Stimulated activated CD8-positive, alpha-beta memory T cell treated with anti-CD3 and anti-CD28 coated beads, Interleukin-2, amount 100 ng/mL, for 1 hour (primary cell): ENCODE measurements at places on chromosomes 12 and 14.

DNA sequence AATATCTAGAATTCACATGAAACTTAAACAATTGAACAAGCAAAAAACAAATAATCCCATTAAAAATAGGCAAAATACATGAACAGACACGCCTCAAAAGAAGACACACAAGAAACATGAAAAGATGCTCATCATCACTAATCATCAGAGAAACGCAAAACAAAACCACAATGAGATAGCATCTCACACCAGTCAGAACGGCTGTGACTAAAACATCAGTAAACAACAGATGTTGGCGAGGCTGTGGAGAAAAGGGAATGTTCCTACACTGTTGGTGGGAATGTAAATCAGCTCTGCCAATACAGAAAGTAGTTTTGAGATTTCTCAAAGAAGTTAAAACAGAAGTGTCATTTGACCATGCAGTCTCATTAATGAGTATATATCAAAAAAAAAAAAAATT, 121.3 kb downstream of the PTPRO start:
- no peak for DNase-seq

- no peak for DNase-seq
Measured at GRCh38 chr12:124754949-124755800, 108.5 kb downstream of the SCARB1 start.

DNA sequence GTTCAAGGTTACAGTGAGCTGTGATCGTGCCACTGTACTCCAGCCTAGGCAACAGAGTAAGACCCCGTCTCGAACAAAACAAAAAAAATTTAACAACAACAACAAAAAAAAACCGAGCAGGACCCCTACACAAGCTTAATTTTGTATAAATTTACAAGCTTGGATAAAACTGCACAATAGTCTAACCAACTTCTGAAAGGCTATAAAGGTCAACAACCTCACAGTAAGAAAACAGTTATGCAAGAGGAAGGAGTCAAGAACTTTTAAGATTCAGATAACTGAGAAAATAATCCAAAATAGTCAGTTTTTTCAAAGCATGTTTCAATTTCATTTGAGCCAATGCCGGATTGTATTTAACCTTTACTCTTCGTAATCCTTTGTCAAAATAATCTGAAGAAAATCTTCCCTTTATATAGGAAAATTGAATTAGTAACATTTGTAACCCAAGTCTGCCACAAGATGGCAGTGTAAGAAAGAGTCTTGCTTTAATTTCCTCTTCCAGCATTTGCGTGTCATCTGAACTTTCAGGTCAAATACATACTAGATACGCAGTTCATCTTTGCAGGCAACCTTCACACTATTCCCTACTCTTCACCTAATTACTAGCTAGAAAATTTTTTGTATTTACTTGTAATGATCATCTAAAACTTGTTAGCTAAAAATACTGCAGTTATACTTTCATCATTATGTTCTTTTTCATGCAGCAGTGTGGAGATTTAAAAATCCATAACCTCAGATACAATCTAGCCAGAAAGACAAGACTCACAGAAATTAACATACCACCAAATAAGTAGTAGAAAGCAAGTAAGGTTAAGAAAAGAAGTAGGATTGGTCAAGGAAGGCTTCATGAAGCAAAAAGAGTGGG, 5.8 kb downstream of the CCNB1IP1 start:
- no peak for DNase-seq

- no peak for DNase-seq
Measured at GRCh38 chr12:112676507-112676906, 115.0 kb upstream of the RPH3A start.

GRCh38 chr14:61733972-61734371, 28.2 kb upstream of the SNAPC1 start:
- DNase-seq = no peak

DNA sequence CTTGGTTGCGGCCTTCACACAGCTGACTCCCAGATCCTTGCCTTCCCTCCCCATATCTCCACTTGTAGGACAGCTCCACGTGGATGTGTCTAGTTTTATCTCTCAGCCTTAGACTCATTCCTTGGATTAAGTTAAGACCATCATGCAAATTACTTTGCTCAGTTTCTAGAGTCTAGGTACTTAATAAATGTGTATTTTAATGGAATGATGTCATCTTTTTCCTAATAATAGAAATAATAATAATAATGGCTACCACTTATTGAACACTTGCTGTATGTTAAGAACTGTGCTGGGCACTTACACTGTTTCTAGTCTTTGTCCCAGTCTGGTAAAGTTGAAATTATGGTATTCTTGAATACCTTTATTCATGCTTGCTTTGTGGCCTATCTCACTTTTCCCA, 37.5 kb downstream of the FBXW8 start:
- no peak for DNase-seq

- no peak for DNase-seq
Measured at GRCh38 chr14:100022772-100023451, 42.3 kb upstream of the EVL start.

GRCh38 chr12:47858511-47859266, 39.0 kb upstream of the HDAC7 start:
- DNase-seq = no peak

- DNase-seq = no peak
Measured at GRCh38 chr14:65783576-65783975, 371.0 kb downstream of the FUT8 start.

- no peak for DNase-seq
Measured at GRCh38 chr14:68497011-68497410, 295.9 kb downstream of the ZFP36L1 start.

GRCh38 chr12:104890476-104891096, 67.5 kb downstream of the SLC41A2 start:
- no peak for DNase-seq

DNA sequence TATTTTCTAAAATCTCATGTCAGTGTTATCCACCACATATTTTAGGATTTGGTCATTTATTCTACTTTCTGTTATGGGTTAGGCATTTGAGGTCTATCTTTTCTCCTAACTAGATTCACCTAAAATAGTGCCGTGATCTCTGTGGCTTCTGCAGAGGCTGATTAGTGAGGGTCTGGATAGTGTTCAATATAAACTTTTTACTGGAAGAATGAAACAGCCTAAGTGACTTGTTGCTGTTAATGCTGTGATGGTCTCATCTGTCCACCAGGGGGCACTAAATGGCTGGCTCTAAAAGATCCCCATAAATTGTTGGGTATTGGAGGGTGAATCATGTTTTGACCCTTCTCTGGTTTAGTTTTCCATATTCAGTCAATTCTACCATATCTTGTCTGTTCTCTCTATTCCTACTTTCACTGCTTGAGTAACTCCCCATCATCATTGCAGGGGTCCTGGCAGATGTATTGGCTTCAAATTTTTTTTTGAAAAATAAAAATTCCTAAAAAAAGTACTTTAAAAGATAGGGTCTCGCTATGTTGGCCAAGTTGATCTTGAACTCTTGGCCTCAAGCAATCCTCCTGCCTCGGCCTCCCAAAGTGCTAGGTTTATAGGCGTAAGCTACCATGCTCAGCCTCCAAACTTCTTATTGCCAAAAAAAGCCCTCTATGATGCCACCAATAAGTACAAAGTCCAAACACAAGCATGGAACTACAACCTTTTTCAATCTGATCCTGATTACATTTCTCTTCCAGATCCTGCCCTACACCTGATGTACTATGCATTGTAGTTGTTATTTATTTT, 6.9 kb downstream of the PABPN1 start:
- DNase-seq = peak; percentile 37

- DNase-seq = no peak
Measured at GRCh38 chr12:10147714-10148403, 17.9 kb upstream of the CLEC7A start.

DNA sequence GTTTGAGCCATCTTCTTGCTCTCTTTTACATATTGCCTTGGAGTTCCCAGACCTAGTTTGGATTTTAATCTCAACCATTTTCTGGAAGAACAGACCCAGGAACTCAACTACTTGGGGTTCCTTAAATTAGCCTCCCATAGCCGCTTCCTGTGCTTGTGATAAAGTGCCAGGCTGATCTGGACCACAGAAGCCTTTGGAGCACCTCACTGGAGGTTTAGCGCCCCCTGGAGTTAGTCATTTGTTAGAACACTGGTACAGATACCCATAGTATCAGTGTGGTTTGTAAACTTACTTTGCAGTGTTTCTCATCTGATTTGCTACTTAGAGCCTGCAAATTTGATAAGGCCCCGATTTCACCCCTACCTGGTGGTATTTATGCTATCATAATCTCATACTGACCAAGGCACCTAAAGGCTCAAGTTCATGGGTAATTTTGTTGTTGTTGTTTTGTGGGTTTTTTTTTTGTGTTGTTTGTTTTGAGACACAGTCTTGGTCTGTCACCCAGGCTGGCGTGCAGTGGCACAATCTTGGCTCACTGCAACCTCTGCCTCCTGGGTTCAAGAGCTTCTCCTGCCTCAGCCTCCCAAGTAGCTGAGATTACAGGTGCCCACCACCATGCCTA, 3.7 kb downstream of the UNC119B start:
- DNase-seq = peak; percentile 57

GRCh38 chr12:14915736-14916135, 22.6 kb downstream of the ERP27 start:
- DNase-seq = no peak

DNA sequence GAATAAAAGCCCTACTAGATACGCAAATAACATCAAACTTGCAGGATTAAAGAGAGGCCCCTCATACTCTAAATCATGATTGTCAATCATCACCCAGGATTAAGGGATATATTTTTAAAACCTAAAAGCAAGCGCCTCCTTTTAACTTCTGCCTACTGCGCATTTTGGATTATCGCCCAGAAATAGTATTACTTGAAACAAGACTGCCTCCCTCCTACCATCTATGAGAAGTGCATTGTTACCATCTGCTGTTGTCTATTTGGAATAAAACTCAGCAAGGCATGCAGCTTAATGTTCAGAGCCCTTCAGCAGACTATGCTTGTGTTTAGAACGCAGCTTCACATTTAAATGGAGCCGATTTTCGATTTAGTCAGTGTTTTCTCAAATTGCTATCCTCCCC, 79.6 kb downstream of the EXOC5 start:
- DNase-seq = no peak

DNA sequence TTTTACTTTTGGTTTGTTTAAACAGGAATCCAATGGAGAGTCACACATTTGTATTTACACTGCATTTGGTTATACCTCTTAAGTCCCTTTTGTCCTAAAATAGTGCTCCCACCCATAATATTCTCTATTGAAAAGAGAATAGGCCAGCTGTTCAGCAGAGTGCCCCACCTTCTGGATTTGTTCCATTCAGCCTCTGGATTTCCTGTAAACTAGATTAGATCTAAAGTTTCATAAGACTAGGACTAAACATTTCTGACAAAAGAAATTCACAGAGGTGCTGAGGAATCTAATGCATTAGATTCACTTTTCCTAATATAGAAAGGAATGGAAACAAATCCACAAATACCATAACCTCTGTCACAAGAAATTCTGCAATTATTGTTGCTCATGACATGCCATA, 38.1 kb downstream of the GCH1 start:
- DNase-seq = no peak

- peak; percentile 63 for DNase-seq
Measured at GRCh38 chr14:91317381-91318308, 73.1 kb upstream of the GPR68 start.

GRCh38 chr12:107429006-107429705, 256.4 kb upstream of the PWP1 start:
- DNase-seq = no peak

- no peak for DNase-seq
Measured at GRCh38 chr14:60195179-60195810, 30.1 kb upstream of the DHRS7 start.

DNA sequence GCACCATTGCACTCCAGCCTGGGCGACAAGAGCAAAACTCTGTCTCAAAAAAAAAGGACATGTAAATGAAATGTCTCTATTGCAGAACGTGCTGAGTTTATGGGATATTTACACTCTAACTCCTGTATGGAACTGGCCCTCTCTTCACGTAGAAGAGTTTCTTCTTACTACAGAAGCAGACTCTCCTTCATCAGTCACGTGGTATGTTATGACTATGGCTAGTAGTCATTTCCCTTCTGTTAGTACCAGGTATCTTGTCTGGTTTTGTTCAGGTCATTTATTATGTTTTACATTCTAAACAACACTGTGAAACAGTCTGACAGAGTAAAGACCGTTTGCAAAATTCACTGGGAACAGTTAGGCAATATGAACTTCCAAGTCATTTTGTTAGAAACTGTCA, 20.3 kb downstream of the KNTC1 start:
- DNase-seq = no peak

DNA sequence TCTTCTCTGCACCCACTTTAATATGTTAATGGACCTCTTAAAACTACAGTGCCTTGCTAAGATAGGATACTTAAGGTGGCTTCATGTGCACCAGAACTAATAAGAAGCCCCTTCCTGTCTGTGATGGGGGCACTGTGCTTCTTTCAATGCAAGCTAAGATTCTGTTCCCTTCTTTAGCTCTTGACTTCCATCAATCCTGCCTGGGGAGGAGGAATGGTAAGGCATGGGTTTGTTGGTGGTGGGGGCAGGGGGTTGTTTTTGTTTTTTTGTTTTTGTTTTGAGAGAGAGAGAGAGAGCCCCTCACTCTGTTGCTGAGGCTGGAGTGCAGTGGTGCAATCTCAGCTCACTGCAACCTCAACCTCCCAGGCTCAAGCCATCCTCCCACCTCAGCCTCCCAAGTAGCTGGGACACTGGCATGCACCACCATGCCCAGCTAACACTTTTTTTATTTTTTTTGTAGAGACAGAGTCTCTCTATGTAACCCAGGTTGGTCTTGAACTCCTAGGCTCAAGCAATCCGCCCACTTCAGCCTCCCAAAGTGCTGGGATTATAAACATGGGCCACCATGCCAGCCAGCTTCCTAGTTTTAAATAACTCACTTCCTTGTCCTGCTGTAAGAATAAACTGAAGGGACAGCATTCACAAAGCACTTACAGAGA, 4.5 kb upstream of the KRT3 start:
- DNase-seq = no peak

- no peak for DNase-seq
Measured at GRCh38 chr12:105822131-105823105, 316.3 kb downstream of the NUAK1 start.

DNA sequence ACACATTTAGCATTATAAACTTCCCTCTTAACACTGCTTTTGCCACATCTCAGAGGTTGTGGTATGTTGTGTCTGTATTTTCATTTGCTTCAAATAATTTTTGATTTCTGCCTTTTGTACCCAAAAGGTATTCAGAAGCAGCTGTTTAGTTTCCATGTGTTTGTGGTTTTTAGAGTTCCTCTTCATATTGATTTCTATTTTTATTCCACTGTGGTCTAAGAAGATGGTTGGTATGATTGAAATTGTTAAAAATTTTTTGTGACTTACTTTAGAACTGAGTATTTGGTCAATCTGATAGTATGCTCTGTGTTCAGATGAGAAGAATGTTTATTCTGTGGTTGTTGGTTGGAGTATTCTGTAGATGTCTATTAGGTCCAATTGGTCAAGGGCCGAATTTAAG, 76.4 kb downstream of the IFNG-AS1 start:
- no peak for DNase-seq

- DNase-seq = no peak
Measured at GRCh38 chr12:60035835-60036234, 440.0 kb downstream of the SLC16A7 start.

GRCh38 chr12:16076557-16076956, 165.4 kb downstream of the DERA start:
- DNase-seq = no peak

- no peak for DNase-seq
Measured at GRCh38 chr12:98725476-98726247, 80.6 kb downstream of the APAF1 start.
